ENCODE measurements at places on chromosomes 11 and 22.
A peak's percentile ranks its signal among the peaks of the same experiment; 100 is the strongest.

GRCh38 chr22:32880061-32880460 lies 78.6 kb downstream of the TIMP3 start:
- DNase-seq: no peak

DNA sequence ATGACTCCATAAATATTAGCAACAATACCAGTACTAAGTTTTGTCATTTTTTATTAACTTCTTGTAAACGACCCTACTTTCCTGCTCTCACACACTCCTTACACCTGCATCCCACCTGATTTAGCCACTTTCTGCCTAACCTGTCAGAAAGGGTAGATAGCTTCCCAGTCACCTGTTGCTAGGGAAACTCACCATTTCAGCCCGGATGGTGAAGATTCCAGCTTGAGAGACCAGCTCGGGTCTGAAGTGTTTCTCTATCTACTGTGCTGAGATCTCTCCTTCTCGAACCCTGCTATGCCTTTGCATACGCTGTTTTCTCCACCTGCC lies at the start of gene PARVG:
Gene PARVG (plus strand): TSS at position 220 of the 327 bp plus-strand sequence. CDS start 2,405 bp downstream, outside the sequence.
- peak; percentile 49 for DNase-seq

GRCh38 chr11:75925785-75926164 lies 110.8 kb downstream of the UVRAG start:
- no peak for DNase-seq

GRCh38 chr11:115521825-115522224 lies 17.6 kb upstream of the CADM1 start:
- DNase-seq: no peak
